ENCODE measurements at places on chromosomes 2 and 18. TPM values are rescaled to one million over a fixed set of nuclear protein-coding genes. Genes with fewer than 3 reads are reported as not detected.

NAT8 gene
- total RNA-seq, result not detected

DNA sequence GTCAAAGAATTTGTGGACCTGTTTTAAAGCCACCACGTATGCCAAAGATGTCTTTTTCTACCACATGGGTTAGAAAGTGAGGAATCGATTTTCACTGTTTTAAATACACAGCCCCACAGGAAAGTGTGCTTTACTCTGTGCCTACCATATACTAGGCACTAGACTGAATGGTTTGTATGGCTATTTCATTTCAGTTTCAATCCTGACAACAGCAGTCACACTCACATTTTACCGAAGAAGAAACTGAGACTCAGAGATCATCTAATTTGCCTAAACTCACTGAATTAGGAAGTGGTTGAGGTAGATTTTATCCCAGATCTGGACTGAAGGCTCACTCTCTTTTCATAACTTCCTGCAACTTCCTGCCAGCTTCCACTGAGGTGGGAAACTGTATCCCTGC, 176.4 kb downstream of the ALK start:
- H3K4me1 ChIP-seq, result no peaks in the 10 kb centered on the region
- H3K27ac ChIP-seq, result no peak overlapping the region
- peaks cover 13% of the 10 kb centered on the region for H3K27me3 ChIP-seq
- DNase-seq, result no peak
- no peak overlapping the region for H3K4me3 ChIP-seq

DNA sequence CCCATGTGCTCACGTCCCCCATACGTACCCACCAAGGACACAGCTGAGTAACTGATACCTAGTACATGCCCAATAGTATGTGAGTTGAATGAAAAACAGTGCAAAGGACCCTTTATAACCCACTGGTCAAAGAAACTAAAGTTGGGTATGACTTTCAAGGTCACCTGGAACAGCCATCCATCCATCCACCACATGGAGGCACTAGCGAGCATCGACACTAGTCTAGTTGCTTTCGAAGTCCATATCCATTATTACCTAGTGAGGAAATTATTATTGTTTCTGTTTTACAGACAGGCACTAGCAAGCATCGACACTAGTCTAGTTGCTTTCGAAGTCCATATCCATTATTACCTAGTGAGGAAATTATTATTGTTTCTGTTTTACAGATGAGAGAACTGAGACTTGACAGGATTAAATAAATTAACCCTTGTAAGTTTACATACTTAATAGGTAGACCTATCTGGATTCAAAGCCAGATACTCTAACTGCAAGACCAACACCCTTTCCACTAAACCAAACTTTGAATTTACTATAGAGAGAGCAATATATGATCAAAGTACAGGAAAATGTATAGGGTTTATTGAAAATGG, 233.7 kb downstream of the METTL4 start:
- H3K27me3 ChIP-seq, result peaks cover 60% of the 10 kb centered on the region
- peak; percentile 25 for DNase-seq
- H3K4me3 ChIP-seq, result no peak overlapping the region
- peaks cover 5% of the 10 kb centered on the region for H3K36me3 ChIP-seq
- H3K4me1 ChIP-seq, result peaks cover 7% of the 10 kb centered on the region

DNA sequence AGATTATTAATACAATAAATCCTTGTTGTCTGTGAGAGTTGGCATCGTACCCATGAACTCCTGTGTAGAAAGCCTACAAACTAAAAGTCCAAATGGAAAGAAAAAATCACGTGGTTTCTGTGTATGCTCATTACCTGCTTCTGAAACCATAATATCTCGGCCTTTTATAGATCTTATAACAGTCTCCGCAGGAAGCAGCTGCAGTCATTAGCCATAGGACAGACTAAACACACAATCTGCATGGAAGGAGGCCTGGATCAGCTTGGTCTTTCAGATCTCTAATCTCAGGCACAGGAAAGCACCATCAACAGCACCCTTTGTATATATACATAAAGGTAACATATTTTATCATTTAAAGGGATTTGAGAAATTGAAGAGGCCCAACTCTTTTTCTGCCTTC, 508.9 kb upstream of the TCF4 start:
- no peaks in the 10 kb centered on the region for H3K4me1 ChIP-seq
- H3K27ac ChIP-seq, result no peak overlapping the region
- H3K36me3 ChIP-seq, result no peaks in the 10 kb centered on the region
- no peak for DNase-seq
- no peak overlapping the region for H3K4me3 ChIP-seq

- H3K27me3 ChIP-seq, result no peaks in the 10 kb centered on the region
- H3K27ac ChIP-seq, result no peak overlapping the region
- H3K4me1 ChIP-seq, result peaks cover 3% of the 10 kb centered on the region
- H3K4me3 ChIP-seq, result no peak overlapping the region
- H3K36me3 ChIP-seq, result no peaks in the 10 kb centered on the region
Measured at GRCh38 chr2:43070676-43071502, 155.5 kb downstream of the ZFP36L2 start.

GRCh38 chr2:89763254-89763580, 1071.7 kb downstream of the RPIA start:
- no peak overlapping the region for H3K27ac ChIP-seq
- no peak overlapping the region for H3K4me3 ChIP-seq
- DNase-seq, result no peak
- no peaks in the 10 kb centered on the region for H3K4me1 ChIP-seq

- no peak for DNase-seq
- H3K27ac ChIP-seq, result no peak overlapping the region
- H3K36me3 ChIP-seq, result no peaks in the 10 kb centered on the region
- H3K27me3 ChIP-seq, result no peaks in the 10 kb centered on the region
Measured at GRCh38 chr2:220281771-220282170, 654.3 kb downstream of the SLC4A3 start.

GRCh38 chr2:75064691-75065396, 106.4 kb downstream of the POLE4 start:
- peak; percentile 31 for DNase-seq
- H3K27ac ChIP-seq, result no peak overlapping the region
- H3K4me3 ChIP-seq, result no peak overlapping the region
- H3K4me1 ChIP-seq, result peaks cover 4% of the 10 kb centered on the region
- H3K36me3 ChIP-seq, result peaks cover 8% of the 10 kb centered on the region

DNA sequence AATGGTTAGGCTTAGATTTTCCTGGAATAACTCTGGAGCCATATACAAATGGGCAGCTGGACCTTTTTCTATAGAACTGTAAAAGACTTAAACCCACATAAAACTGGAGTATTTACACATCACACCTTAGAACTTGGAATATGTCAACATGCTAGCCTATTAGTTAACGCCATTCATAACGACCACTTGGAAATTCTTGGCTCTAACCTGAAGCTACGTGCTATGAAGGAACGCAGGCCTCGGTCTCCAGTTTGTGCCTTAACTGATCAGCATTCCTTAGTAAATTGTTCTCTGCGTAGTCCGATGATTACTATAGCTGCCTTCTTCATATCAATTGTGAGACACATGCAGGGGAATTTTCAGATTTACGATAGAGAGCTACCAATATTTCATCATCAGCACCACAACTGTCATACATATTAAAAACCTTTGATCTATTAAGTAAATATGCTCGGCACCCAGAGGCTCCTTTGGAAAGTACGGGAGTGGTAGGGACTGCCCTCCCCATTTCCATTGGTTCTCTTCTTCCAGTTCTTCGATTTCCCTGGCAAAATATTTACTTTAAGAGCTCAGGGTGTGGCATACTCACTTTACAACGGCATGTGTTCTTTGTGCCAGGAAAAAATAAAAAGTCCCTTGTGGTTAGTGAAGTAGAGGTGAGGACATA, 17.5 kb upstream of the CCL20 start:
- peaks cover 2% of the 10 kb centered on the region for H3K36me3 ChIP-seq
- DNase-seq, result no peak
- H3K4me1 ChIP-seq, result peaks cover 5% of the 10 kb centered on the region
- H3K4me3 ChIP-seq, result no peak overlapping the region
- no peak overlapping the region for H3K27ac ChIP-seq

DNA sequence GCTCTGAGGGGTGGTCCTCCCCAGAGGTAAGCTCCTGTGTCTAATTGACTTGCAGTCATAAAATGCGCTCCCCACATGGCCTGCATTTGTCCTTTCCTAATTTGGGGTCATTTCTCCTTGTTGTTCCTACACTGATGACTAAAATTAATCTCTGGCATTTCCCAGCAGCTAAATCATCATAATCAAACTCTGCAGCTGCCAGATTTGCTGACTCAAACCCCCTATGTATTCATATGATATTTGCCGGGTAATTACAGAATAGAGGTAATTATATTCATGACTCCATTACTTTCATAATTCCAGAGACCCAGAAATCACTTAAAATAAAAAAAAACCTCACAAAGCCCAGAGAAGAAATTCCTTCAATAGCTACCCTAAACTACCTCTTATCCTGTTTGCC, 331.4 kb upstream of the KLHL29 start:
- DNase-seq, result no peak
- H3K4me3 ChIP-seq, result no peak overlapping the region
- no peak overlapping the region for H3K27ac ChIP-seq

DNA sequence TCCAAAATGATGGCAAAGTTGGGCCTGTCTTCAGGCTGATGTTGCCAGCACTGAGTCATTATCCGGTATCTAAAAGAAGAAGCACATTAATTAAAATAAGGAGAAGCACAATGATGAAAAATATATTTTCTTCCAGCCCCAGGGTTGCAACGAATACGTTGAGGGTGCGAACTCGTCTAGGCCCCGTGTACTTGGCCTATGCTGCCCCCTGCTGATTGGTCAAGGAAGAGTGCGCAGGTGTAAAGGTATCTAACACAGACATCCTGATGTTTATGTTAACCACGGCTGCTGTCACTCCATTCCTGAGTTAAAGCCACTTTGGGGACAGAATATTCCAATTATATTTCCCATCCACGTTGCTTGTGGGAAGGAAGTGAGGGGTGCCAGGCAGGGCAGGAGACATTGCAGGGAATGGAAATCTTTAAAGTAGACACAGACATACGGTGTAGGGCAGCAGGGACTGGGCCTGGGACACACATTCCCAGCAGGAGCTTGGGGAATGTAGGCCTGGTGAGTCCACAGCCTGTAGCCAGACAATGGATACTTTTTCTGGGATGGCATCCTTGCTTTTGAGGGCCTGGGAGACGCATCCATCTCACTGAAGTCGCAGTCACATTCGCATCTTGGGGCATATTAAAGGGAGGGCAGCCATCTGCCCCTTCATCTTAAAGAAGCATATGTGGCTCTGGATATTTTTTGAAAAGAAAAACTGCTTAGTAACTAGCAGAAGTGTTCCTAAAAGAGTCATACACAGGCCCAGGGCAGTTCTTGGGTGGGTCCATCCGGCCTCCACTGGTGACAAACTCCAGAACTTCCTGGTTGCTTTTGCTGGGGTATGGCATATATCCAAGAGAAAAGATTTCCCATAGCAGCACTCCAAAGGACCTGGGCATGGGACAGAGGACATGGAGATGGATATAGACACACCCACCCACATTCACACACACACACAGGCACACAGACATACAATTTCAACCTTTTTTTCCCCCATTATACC, 81.9 kb downstream of the CLIP4 start:
- peaks cover 11% of the 10 kb centered on the region for H3K4me1 ChIP-seq
- peak; percentile 74 for DNase-seq
- peaks cover 8% of the 10 kb centered on the region for H3K36me3 ChIP-seq
- no peaks in the 10 kb centered on the region for H3K27me3 ChIP-seq
- no peak overlapping the region for H3K27ac ChIP-seq

HOXD8 gene
- not detected for total RNA-seq

GMCL1 gene
- total RNA-seq, result 25.1 TPM

DNA sequence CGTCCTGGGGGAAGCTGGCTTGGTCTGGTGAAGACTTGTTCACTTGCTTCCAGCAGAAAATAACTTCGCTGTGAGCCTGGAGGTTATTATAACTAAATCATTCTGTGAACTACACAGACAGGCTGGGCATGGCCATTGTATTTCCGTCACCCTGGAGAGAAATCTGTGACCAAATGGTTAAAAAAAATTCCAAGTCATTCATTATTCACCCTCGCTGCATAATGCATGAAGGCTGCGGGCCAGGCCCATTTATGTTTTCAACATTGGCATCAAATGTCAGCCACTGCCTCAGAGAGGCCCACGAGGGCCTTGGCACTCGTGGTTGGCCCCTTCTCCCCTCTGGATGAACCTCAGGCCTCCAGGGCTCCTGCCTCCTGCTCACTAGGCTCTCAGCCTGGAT, 57.7 kb downstream of the RRM2 start:
- H3K36me3 ChIP-seq, result no peaks in the 10 kb centered on the region
- no peak overlapping the region for H3K27ac ChIP-seq
- H3K4me1 ChIP-seq, result no peaks in the 10 kb centered on the region
- H3K4me3 ChIP-seq, result no peak overlapping the region

- no peaks in the 10 kb centered on the region for H3K36me3 ChIP-seq
- DNase-seq, result no peak
- no peak overlapping the region for H3K4me3 ChIP-seq
- no peak overlapping the region for H3K27ac ChIP-seq
- no peaks in the 10 kb centered on the region for H3K4me1 ChIP-seq
Measured at GRCh38 chr2:132721938-132722337, 51.9 kb upstream of the LYPD1 start.

CCDC150 gene
- 0.47 TPM for total RNA-seq

DNA sequence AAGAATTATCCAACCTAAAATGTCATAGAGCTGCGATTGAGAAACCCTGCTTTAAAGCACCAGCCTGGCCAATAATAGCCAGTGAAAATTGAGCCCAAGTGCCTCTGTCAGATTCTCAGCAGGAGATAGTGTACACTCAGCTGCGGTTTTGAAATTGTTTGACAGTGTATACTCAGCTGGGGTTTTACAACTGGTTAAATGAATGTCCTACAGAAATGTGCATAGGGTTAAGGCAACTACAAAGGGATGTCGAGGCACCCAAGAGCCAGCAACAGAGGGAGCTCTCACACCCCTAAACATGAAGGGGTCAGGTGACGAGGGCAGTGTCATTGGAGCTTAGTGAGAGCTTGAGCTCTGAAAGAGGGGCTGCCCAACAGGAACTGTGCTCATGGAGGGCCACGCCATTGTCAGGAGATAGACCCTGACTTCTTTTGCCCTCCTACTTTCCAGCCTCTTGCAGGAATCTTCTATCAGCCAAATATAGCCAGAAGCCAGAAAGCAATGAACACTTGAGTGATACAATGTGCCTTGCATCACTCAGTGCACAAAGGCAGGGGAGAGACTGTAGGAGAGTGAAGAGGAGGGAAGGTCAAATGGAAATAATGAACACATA, 15.1 kb downstream of the ACTG2 start:
- no peaks in the 10 kb centered on the region for H3K36me3 ChIP-seq
- H3K27me3 ChIP-seq, result peaks cover 4% of the 10 kb centered on the region
- no peak for DNase-seq
- no peak overlapping the region for H3K27ac ChIP-seq
- peaks cover 3% of the 10 kb centered on the region for H3K4me1 ChIP-seq

- no peak overlapping the region for H3K27ac ChIP-seq
- no peak overlapping the region for H3K4me3 ChIP-seq
- H3K4me1 ChIP-seq, result no peaks in the 10 kb centered on the region
- no peak for DNase-seq
- H3K36me3 ChIP-seq, result no peaks in the 10 kb centered on the region
- H3K27me3 ChIP-seq, result no peaks in the 10 kb centered on the region
Measured at GRCh38 chr18:51135364-51135763, 62.1 kb downstream of the MEX3C start.

GRCh38 chr2:80026040-80026729, 278.4 kb downstream of the LRRTM1 start:
- no peaks in the 10 kb centered on the region for H3K36me3 ChIP-seq
- H3K27me3 ChIP-seq, result no peaks in the 10 kb centered on the region
- H3K4me1 ChIP-seq, result no peaks in the 10 kb centered on the region
- H3K4me3 ChIP-seq, result no peak overlapping the region
